Osteocyte (in vitro differentiated cells): ENCODE measurements at places on chromosomes 5 and 9. TPM values are rescaled to one million over a fixed set of nuclear protein-coding genes. Genes with fewer than 3 reads are reported as not detected.

DNA sequence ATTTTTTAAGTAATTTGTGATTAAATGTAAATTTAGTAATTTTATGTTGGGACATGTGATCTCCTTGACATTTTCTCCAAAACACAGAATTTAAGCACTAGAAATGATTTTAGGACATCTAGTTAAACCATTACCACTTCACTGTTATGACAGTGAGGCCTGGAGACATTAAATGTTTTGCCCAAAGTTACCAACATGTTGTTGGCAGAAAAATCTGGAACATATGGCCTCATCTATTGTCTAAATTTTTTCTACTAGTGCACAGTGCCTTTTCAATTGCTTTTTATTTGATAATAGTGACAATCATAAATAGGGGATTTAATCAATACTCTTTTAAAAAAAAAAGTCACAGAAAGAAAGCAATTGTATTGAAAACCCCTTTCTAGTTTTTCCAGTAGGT, 45.6 kb downstream of the PIK3R1 start:
- no peak for DNase-seq

- DNase-seq, result no peak
These were observed 121.5 kb downstream of the HMHB1 start for GRCh38 chr5:143933451-143933850.

Gene CCL27
- total RNA-seq, result 0.78 and 1.1 TPM in 2 replicates

Gene SLC2A8
- total RNA-seq, result 18.2 and 18.7 TPM in 2 replicates

DNA sequence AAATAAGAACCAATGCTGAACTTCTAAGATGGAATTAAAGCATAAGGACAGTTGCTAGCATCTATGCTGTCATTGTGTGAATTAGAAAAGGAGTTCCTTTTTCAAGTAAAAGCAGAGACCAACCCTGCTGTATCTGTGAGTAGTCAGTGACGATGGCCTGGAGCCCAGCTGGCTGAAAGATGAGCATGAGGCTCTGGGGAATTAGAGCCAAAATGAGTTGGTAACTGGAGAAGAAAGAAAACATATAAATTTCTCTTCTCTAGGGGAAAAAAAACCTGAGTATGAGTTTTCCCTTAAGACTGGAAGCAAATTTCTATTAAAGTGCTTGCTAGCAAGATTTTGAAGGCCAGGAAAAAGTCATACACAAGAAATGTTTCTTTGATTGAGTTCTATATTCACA, 1.6 kb upstream of the SPZ1 start:
- no peak for DNase-seq
